Thoracic aorta (tissue), 2 donors: ENCODE measurements at places on chromosomes 4 and X. TPM values are rescaled to one million over a fixed set of nuclear protein-coding genes. Genes with fewer than 3 reads are reported as not detected.

GRCh38 chr4:136861091-136861490 is 671.2 kb downstream of the PCDH18 start:
- DNase-seq = no peak

EVC gene
- 88.5 TPM for total RNA-seq

CT45A10 gene
- total RNA-seq = not detected

- DNase-seq = no peak
Measured at GRCh38 chr4:104210420-104210819, 284.3 kb downstream of the CXXC4 start.

DNA sequence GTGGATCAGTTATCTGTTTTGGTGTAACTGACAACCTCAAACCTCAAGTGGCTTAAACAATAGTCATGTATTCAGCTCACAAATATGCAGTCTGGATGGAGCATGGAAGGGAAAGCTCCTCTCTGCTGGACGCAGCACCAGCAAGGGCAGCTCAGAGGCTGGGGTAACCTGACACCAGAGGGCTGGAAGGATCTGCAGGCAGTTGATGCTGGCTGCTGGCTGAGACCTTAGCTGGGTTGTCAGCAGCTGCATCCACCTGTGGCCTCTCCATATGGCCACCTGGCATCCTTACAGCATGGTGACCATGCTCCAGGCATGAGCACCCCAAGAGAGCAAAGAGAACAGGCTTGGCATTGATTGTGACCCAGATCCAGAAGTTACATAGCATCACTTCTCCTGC is 46.7 kb downstream of the ENPP6 start:
- no peak for DNase-seq

GRCh38 chr4:5718411-5718810 is 7.4 kb downstream of the EVC start:
- DNase-seq = no peak

SPOCK3 gene
- total RNA-seq = not detected

CENPVL1 gene
- total RNA-seq = not detected

CYLC1 gene
- total RNA-seq = not detected

USP17L5 gene
- not detected for total RNA-seq

DNA sequence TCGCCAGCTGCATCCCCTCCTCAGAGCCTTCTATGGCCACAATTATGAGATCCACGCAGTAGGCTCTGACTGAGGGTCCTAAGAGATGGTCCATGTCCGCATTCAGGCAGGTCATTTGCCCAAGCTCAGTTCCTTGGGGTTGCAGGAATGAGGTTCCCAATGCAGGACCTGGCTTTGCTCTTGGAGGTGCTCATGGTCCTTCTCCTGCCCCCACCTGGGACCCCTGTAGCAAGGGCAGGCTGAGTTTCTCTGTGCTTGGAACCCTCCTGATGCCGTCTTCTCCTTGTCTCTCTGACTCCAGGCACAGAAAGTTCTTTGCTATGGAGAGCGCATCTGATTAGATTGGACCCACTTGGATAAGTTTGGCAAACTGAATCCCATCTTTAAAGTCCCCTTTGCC is 16.5 kb upstream of the SHOX start:
- DNase-seq = no peak

DNA sequence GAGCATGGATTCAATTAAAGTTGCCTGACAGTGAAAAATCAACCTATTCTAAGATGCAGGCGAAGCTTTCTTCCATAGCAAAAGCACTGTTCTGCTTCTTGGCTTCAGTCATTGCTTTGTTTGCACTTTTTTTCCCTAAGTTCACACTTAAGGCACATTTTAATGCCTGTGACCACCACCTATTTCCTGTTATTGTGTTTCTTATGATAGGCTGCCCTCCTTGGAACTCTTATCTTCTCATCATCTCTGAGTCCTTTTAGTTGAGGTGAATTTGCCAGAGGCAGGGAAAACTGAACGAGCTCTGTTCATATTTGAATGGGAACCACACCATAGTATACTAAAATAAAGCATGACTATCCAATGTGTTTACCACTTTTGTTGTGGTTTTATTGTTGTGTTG is 119.8 kb downstream of the SPCS3 start:
- DNase-seq = no peak

- DNase-seq = no peak
Measured at GRCh38 chrX:23332101-23332887, 2.4 kb upstream of the PTCHD1 start.

PAGE4 gene
- not detected for total RNA-seq

DNA sequence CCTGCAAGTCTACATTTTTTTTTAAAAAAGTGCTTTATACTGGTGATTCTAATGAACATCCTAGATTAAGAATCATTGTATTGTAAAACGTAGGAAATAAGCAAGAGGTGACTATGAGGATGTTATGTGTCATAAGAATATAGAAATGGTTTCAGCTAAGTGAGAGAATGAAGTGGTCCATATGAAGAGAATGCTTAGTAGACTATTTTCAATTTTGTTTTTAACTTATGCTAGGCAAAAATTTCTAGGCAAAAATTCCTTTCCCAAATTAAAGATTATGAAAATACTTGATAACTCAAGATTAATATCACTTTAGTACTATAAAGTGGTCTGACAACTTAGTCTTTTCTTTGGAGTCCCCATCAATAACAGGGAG is 825 bp downstream of the DYNLT3 start:
- no peak for DNase-seq

- no peak for DNase-seq
Measured at GRCh38 chrX:104679175-104679574, 113.2 kb downstream of the IL1RAPL2 start.

- DNase-seq = no peak
Measured at GRCh38 chr4:66930206-66930605, 615.1 kb downstream of the CENPC start.

PDE6B gene
- total RNA-seq = 1.8 TPM
